Kidney tubule cell (primary cell): ENCODE measurements at places on chromosomes 7 and 10.

GRCh38 chr10:102009801-102010425, 46.1 kb downstream of the ARMH3 start:
- DNase-seq, result peak; percentile 92

- DNase-seq, result peak; percentile 31
Measured at GRCh38 chr7:5827755-5828154, 46.3 kb upstream of the RNF216 start.

GRCh38 chr10:124864421-124865193, 63.0 kb downstream of the ABRAXAS2 start:
- peak; percentile 88 for DNase-seq

DNA sequence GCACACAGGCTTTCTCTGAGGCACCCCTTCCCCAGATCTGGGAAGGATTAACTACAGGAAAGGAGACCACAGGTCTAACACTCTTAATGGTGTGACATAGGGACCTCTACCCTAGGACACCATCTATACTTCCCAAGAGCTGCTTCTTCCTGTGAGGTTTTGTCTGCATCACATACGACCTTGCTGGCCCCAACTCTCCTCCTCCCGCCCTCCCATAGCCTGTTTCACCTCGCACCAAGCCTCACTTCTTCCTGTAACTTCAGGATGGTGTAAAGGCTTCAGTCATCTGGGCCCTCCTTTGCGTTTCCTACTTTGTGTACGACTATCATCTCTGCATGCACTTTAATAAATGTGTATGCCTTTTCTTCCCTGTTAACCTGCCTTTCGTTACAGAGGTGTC, 274.3 kb downstream of the KLF6 start:
- DNase-seq, result no peak

DNA sequence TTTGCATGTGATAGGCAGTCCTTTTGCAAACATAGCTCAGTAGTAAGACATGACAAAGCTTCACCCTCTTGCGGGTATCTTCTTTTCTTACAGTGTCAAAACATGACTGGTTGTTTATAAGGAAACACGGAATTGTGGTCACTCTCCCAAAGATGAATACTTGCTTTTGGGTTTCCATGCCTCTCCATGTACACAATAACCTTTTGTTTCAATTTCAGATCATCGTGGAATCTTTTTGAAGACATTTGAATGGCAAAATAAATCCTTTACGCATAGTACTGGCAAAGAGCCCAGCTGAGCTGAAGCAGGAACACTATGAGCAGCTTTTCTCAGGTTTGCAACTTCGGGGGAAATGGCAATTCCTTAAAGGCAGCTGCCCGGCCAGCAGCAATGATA, 156.8 kb upstream of the FRMD4A start:
- DNase-seq, result peak; percentile 16
